ENCODE measurements at places on chromosomes 2 and 18.
A peak's percentile ranks its signal among the peaks of the same experiment; 100 is the strongest.

- no peak for DNase-seq
These were observed 13.9 kb downstream of the ARPC2 start for GRCh38 chr2:218230882-218231281.

DNA sequence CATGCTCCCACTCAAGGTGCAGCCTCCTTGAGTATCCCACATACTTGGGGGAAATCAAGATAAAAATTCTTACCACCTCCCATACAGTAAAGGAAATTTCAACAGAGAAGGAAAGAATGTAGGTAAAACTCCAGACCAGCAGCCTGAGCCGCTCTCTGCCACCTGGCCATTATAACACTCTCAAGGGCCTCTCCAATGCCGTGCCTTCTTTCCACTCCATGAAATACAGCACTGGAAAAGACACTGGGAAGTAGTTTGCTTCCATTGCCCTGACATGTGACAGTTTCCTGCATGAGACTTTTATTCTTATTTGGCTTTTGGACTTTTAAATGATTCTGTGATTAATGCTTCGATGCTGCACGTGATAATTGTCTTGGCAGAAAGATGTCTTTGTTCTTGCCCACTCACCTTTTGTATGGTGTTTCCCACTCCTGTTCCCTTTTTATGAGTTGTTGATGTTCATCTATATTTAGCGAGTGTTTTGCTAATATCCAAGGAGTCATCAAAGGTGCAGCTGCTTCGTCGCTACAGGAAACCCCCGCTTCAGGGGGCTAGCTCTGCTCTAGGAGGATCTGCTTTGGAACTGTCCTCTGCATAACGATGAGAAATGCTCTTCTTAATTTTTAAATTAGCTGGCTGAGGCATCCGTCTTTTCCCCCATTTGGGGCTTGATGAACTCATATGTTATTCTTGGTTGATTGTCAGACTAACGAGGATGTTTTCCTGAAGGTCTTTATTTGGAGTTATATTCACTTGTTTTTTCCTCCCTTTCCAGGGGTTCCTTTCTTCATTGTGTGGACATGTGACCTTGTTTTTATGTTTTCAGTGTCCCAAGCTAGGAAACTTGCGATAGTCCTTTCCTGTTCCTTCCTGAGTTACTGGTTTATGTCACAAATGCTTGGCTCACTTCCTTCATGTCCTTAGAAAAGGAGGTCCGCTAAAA is 179.4 kb downstream of the TXNL1 start:
- DNase-seq: no peak

DNA sequence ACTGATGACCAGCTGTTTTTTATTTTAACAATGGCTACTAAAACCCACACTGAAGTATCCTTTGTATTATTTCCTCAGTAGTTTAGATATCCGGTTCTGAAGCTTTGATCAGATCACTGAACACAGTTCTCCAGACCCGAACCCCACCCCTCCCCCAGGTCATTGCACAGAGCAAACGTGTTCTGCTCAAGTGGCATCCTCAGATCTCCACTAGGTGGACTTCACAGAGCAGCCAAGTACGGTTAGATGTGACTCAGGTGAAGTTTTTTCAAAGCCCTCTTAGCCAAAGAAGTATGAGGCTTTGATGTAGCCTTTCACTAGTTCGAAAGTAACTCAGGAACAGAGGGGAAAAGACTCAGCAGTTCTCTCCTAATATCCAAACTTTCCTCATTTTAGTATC is 142.7 kb upstream of the NRP2 start:
- DNase-seq: no peak

DNA sequence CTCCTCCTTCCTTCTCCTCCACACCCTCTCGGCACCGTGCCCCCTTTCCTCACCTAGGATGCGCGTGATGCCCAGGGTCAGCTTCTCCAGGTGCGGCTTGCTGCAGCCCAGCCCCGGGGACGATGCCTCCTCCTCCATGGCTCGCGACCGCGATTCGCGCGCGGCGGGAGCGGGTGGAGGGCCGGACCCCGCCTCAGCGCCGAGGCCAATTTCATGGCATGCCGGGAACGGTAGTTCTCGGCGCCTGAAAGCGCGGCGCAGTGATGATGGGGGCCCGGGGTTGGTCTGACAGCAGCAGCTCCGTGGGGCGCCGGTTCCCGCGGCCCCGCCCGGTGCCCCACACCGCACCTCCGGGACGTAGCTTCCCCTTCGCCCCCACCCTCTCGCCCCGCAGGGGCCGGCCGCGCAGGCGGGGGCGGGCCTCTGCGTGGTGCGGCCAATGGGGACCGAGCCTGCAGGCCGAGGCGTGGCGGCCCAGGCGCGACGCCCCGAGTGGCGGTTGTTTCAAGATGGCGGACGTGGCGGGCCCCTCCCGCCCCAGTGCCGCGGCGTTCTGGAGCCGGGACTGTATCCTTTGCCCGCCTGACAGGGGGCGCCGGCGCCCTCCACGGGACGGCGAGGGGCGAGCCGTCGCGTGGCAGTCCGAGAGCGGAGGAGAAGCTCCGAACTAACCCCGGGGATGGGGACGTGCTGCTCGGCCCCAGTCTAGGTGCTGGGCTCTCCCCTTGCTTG is at the start of the genes KIAA1328 and TPGS2:
Gene KIAA1328 (plus strand): TSS at position 498 of the 732 bp plus-strand sequence. CDS start 12 bp downstream, at position 510.
Gene TPGS2 (minus strand): TSS at position 373 of the 732 bp plus-strand sequence. CDS start 235 bp downstream, at position 138.
- peak; percentile 93 for DNase-seq

GRCh38 chr18:10051877-10052631 is 138.2 kb downstream of the VAPA start:
- DNase-seq: no peak

DNA sequence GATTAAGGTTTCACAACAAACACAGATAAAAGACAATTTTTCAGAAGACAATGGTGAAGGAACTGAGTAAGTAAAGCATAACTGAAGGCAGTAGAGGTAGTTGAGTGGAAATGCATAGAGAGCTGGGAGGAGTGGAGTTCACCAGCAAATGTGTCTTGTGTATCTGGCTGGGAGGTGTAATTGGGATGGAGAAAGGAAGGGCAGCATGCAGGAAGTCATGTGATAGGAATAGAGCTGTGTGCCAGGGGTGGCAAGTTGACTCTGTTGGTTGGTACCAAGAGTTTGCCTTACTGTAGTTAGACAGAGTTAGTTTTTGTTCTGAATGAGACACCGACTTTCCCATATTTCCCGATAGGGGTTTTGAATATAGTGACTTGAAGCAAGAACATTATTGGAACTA is 56.3 kb downstream of the FMNL2 start:
- no peak for DNase-seq

DNA sequence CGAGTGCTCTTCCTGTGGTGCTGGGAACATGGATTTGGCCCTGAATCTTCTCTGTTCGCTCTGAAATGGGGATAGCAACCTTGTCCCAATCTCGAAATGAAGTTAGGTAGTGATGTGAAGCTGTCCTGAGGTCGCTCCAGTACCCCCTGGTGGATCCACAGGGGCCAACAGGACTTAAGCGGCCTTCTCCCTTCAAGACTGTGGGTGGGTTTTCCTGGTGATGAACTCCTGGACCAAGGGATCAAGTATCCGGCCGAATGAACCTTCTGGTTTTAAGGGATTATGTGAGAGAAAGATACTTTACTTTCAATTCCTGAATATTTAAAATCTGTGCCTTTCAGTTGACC is 156.5 kb downstream of the NAPG start:
- DNase-seq: no peak

- DNase-seq: no peak
These were observed 13.7 kb upstream of the TRAF3IP1 start for GRCh38 chr2:238306672-238306998.

DNA sequence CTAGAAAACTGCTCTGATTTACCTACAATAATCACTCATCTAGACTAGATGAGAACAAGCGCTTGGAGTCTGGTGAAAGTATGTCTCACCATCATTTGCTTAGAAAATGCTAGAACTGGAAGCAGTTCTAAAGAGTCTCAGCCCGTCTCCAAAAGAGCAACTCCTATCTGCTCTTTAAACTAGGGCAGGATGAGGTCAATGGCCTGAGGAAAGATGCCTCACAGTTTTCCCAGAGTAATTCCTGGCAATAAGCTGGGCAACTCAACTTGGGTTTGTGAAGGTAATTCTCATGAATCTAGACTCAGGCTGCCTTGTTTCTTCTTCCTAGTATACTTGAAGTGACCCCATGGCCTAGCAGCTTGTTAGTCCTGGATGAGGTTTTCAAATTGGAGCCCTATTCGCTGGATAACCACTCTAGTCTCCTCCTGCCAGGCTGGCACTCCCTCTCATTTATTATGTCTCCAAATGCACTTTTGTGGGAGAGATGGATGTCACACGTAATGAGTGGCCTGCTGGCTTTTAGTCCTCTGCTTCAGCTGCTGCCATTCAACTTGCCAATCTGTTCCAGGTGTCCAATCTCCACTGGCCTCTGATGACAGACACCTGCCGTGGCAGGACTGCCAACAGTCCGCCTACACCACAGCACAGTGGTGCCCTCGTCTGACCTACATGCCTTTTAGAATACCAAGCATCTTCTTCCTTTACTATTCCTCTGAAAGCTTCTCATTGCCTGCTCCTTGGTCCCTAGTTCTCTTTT is 80.9 kb downstream of the CABYR start:
- DNase-seq: no peak

DNA sequence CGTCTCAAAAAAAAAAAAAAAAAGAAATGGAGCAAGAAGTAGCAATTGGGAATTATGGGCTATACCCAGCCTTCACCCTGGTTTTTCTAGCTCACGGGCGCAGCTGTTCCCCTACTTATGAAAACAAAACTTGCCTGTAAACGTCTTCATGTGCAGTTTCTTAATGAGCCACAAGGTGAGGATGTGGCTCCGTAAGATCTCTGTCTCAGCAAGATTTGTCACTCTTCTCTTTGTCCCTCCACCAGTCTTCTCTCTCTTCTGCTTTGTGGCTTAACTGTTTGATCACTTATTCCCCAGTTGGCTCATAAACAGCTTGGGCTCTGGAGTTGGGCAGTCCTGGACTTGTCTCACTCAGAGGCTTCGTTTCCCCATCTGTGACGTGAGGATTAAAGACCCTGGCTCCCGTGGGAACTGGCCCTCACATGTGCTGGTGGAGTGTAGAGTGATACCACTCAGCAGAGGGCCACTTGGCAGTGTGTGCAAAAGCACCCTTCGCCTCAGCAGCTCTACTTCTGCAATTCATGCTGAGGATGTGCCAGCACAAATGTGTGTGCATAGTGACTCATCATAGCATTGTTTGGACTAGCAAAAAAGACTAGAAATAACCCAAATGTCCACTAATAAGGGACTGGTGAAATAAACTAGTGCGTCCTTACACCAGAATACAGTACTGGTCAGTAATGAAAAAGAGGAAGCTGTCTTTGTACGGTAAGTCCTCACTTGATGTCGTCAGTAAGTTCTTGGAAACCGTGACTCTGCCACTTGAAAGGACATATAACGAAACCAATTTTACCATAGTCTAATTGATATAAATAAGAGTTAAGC is 8.7 kb downstream of the CEP68 start:
- peak; percentile 38 for DNase-seq

DNA sequence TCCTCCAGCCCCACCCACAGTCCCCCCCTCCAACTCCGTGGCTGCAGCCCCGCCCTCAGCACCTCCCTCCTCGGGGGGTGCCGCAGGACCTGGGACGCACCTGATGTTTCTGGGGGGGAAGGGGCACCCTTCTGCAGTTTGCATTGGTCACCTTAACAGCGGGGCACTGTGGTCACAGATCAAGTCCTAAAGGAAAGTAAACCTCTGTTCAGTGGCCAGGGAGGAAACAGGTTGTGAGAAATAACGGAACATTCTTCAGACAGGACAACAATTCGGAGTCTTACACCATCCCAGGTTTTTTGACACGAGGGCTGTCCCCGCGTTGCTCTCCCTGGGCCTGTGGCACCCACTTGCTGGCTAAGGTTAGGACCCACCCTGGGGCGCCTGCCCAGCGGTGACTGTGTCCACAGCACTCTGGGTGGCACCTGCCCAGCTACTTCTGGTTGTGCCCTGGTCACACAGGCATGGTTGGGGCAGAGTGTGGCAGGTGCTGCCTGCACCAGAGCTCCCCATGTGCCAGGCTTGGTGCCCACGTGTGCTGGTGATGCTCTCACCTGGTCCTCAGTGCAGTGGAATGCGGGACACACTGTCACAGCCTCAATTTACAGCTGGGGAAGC is 93.5 kb upstream of the OTOS start:
- no peak for DNase-seq

DNA sequence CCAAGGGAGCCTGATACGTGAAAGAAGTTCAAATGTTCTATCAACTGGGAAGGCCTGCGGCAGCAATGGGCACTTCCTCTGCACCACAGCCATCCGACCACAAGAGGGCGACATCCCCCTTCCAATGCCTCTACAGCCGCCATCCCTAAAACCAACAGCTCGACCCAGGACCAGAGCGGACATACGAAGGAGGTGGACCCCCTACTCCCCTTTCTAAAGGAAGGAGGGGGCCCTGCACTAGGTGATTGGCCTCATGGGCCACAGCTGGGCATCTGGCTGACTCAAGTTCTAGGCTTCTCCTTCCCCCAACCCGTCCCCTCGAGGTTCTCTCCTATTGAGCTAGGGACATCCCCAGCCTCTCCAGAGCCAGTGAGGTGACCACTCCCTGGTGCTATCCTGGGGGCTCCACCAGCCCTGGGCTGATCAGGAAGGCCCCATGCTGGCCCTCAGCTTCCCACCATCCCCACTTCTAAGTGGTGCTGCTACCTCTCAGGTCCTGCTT is 217.2 kb downstream of the TNS1 start:
- DNase-seq: no peak

DNA sequence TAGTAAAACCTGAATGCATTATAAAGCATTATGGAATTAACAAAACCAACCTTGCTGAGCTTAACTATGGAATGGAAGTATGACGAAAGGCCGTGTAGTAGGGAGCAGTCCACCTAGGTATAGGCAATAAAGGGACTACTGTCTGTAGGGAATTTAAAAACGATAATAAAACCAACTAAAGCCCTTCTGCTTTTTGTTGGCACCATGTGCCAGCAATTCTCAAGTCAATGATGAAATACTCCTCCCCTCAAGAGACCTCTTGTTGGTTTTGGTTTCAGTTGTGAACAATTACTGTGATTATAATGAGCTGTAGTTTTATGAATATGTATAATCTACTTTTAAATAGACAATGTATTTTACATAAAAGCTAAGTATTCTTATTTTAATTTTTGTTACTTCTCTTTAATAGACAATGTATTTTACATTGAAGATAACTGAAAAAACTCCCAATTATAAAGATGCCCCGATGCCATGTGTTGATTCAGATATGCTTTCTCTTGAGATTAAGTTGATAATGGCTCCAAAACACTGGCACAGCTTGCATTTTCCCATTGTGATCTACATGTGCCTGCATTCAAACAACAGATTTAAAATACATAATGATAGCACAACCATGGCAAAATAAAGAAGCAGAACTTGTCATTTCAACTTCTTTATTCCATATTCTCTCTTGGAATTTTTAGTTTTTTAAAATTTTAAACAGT is 55.5 kb upstream of the ZDBF2 start:
- DNase-seq: no peak
